ENCODE measurements at places on chromosomes 6 and 20.

GRCh38 chr20:48620507-48621375 lies 207.1 kb downstream of the PREX1 start:
- peak; percentile 46 for DNase-seq

- DNase-seq = no peak
These were observed 58.7 kb downstream of the ARHGAP18 start for GRCh38 chr6:129651291-129651691.

DNA sequence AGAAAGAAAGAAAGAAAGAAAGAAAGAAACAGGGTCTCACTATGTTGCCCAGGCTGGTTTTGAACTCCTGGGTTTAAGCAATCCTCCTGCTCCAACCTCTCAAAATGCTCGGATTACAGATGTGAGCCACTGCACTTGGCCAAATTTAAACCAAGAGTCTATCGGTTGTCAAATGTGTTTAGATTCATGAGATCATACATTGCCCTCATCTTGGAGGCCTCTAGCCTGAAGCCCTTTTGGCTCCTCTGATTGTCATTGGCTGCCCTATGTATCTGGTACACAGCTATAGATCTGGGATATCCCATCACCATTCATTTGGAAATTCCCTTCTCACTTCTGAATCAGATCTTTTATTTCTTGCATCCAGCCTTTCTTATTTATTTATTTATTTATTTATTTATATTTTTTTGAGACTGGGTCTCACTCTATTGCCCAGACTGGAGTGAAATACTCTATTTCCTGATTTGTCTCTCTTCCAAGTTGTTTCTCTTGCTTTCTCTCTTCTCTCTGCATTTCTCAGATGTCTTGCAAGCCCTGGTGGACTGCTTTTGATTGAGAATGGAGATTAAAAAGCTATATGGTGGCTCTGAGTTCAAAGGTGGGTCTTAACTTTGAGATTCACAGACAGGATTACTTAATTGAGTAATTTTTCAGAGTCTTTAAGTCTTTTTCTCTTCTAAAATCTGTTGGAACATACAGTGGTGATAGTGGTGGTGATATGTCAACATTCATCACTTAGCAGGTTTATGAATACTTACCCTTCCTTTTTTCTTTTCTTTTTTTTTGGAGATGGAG lies 121.9 kb downstream of the GJA1 start:
- no peak for DNase-seq

- no peak for DNase-seq
These were observed 85.2 kb upstream of the PLCB4 start for GRCh38 chr20:8983478-8984345.

DNA sequence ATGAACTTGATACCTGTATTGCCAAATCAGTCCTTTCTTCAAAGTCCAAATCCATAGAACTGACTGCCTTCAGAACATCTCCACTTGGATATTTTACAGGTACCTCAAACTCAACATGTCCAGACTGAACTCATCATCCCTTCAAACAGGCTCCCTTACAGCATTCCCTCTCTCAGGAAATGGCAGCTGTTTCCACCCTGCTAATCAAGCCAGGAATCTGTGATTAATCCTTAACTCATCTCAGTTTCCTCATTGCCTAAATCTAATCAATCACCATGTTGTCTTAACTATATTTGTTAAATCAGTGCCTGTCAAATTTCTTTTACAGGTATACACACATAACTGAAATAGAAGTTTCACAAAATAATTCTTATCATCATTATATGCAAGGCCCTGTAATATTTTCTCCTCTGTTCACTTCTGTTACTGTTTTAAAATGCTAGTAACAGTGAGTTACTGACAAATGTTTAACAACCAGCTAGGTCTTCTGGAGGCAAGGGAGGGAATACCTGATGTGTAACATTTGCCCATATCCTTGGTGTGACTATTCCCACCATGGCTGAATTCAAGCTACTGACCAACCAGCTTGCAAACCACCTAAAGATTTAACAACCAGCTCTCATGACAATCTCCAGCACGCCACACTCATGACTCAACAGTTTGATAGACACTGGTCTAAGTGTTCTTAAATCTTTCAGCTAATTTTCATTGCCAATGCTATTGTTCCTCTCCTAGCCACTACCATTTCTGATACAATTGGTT lies 124.9 kb downstream of the ADAT2 start:
- no peak for DNase-seq

DNA sequence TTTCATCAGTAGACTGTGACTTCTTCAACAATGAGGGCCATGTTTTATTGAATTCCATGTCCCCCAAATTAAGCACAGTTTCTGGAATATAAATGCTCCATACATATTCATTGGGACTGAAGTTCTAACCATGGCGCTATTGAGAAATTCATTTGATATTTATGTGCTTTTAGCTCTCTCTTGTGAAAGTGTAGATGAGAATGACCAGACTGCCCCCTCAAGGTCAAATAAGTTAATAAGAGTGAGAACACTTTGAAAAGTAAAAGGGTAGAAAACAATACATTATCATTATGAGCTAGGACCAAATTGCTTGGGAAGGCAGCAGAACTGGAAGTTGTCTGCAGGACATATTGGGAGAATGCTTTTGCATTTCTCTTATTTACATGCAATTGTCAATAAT lies 597.9 kb downstream of the EPM2A start:
- DNase-seq = no peak

GRCh38 chr6:154852687-154853086 lies 119.5 kb downstream of the SCAF8 start:
- DNase-seq = no peak

DNA sequence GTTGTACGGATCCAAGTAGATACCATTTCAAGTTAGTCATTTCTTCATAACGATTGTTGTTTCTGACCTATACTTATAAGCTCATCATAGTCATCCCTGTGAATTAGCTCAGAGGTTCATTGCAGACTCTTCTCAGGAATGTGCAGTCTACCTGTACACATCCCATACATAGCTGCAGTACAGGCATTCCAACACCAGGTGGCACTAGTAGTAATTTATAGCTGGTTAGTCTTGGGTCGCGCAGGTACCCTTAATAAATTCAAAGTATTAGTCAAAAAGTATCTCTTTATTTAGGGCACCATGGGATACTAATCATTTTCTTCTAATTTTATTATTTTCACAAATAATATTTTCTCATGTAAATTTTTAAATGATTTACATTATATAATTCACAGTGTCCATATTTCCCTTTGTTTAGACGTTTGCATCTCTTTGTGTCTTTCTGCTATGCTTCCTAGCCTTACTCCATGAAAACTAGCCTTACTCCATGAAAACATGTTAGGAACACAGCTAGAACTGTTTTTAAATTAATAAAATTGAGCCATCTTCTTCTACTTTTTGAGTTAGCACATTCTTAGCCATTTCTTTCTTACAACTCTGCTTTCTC lies 128.6 kb upstream of the FAM83B start:
- DNase-seq = peak; percentile 18

GRCh38 chr6:166848979-166849748 lies 107.2 kb downstream of the RNASET2 start:
- no peak for DNase-seq
